Kidney (tissue), 22 donors: ENCODE measurements at places on chromosomes 11 and 22.

DNA sequence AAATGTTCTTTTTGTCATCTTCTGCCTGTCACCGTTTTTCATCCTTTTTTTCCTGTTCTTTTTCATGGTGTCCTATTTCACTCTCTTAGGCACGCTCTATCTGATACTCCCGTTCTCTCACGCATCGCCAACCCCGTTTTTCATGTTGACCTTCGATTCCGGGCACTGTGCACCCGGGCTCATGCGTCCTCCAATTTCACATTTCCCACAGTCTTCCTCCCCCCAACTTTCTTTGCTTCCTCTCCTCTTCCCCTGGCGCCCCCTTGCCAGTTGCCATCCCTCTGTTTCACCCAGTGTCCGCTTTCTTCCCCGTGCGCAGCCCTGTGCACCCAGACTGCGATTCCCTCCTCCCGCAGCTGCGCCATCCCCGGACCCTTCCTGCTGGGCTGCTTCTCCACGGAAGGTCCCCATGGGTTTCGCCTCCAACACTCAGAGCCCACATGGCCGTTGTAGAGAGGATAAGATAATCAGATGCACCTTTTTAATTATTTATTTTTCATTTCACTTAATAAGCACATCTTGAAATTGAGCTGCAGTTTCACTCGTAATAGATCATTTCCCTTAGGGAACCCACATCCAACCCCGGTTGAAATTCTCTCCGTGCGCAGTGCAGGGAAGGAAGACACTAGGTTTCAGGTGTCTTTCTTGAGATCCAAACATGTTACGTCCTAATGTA, 791.1 kb downstream of the NTM start:
- no peak for DNase-seq

DNA sequence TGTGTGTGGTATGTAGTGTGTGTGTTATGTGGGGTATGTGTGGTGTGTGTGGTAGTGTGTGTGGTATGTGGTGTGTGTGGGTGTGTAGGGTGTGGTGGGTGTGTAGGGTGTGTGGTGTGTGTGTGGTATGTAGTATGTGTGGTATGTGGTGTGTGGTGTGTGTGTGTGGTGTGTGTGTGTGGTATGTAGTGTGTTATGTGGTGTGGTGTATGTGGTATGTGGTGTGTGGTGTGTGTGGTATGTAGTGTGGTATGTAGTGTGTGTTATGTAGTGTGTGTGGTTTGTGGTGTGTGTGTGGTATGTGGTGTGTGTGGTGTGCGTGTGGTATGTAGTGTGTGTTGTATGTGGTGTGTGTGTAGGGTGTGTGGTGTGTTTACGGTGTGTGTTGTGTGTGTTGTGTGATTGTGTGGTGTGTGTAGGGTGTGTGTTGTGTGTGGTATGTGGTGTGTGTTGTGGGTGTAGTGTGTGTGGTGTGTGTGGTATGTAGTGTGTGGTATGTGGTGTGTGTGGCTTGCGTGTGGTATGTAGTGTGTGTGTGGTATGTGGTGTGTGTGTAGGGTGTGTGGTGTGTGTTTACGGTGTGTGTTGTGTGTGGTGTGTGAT, 4.2 kb upstream of the PPP6R2 start:
- DNase-seq: no peak

- no peak for DNase-seq
Measured at GRCh38 chr22:49345896-49346295, 481.8 kb downstream of the BRD1 start.

- no peak for DNase-seq
Measured at GRCh38 chr11:132367293-132367692, 996.9 kb downstream of the NTM start.

- no peak for DNase-seq
Measured at GRCh38 chr22:29291215-29291614, 15.2 kb upstream of the GAS2L1 start.

- DNase-seq: no peak
Measured at GRCh38 chr11:115049796-115050195, 371.5 kb downstream of the NXPE2 start.

DNA sequence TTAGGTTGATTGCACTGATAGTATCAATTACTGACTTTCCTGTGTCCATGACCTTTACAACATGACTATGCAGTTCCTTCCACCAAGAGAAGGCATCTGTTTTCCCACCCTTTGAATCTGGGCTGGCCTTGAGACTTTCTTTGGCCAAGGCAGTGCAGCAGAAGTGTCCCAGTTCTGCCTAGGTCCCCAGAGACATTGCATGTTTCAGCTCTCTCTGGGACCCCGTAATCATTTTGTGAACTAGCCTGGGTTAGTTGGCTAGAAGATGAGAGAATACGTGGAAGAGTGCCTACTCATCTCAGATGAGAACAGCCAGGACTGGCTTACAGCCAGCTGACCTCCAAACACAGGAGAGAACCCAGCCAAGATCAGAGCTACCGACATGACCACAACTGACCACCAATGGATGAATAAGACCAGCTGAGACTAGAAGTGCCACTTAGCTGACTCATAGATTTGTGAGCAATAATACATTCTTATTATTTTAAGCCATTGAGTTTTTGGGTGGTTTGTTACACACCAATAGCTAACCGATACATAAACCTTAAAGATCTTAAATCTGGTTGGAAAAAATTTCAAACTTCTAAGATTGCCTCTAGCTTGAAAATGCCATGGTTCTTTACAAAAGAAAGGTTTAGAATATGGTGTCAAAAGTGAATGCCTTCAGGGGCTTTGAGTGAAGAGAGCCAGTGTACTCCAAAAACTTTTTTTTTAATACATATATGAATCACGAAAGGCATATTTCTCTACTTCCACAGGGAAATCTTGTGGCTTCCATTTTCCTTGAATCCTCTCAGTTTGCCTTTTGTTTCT, 145.2 kb downstream of the FBXO7 start:
- no peak for DNase-seq

DNA sequence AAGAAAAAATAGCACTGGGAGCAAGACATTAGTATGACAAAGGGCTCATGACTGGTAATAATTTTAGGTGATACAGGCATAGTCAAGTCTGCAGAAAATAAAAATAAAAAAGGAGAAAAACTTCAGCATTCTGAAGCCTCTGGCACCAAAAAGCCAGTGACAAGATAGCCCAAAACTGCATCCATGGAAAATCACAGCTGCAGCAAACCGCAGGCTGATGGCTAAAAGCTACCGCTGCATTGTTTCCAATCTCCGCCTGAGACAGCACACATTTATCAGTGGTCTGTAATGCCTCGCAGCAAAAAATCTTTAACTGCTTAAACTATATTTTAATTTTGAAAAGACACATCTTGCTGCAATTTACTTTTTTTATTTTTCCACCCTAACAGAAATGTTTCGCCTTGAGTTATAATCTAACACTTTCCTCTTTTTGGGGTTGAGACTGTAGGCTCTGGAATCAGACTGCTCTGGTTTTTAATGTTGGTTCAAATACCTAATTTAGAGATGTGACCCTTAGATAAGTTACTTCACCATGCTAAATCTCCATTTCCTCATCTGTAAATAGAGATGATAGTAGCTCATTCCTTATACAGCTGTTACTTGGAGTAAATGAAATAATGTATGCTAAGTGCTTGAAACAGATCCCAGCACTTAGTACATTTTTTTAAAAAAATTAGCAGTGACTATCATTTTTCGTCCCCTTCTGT, 42.0 kb upstream of the FIBIN start:
- no peak for DNase-seq

- peak; percentile 80 for DNase-seq
Measured at GRCh38 chr22:36510966-36511881, 4.4 kb upstream of the FOXRED2 start.

- no peak for DNase-seq
Measured at GRCh38 chr11:20627026-20627425, 27.6 kb downstream of the SLC6A5 start.

DNA sequence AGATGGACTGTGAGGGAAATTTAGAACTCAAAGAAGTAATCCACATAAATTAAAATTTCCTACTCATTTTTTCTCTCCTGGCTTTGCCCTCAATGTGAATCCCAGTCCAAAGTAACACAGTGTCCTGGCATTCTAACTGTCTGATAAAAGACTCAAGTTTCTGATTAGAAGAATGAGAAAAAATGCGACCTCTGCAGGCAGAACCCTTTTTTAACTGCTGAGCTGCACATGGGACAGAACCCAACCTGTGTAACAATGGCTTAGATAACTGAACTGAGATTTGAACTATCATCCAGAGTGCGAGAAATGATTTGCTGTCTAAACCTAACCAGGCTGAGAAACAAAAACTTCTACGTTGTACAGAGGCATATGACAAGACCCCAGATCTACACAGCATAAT, 385.6 kb upstream of the LRRC4C start:
- no peak for DNase-seq

DNA sequence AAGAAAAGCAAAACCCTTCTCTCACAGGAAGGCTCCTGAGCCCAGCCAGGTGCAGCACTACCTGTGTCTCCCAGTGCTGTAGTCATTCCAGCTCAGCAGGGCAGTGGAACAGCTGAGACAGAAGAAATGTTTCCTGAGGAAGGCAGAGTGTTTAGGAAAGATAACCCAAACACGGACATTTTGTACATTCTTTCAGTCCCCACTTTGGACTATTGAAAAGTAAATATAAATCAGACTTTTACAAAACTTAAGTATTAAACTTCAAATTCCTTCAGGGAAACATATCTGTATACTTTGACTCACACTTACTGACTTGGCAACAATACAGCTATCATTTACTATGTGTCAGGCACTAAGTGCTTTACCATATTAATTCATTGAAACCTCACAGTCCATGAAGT, 40.4 kb downstream of the RRAS2 start:
- no peak for DNase-seq

- no peak for DNase-seq
Measured at GRCh38 chr11:45158891-45159605, 12.6 kb downstream of the PRDM11 start.

GRCh38 chr11:100687630-100688395, 725 bp downstream of the ARHGAP42 start:
- peak; percentile 83 for DNase-seq

- DNase-seq: no peak
Measured at GRCh38 chr11:10407055-10407454, 48.0 kb upstream of the AMPD3 start.

DNA sequence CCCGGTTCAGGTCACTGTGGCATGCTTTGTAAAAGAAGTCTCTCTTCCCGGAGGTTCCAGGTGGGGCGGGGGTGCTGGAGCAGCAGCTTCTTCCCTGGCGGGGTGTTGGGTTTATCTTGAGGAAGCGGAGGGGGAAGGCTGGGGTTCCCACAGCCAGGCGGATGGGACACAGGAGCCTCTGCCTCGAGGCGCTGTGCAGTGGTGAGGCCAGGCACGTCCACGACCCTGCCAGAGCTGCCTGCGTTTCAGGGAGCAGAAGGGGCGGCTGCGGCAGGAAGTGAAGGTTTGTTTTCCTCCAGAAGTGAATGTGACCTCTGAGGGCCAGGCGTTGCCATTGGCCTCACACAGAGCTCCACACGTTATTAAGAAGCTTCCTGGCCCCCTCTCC, 20.1 kb upstream of the ADORA2A start:
- DNase-seq: peak; percentile 58

- no peak for DNase-seq
Measured at GRCh38 chr11:75516140-75516539, 9.6 kb downstream of the GDPD5 start.

GRCh38 chr22:33006220-33006954, 51.8 kb downstream of the SYN3 start:
- DNase-seq: no peak

DNA sequence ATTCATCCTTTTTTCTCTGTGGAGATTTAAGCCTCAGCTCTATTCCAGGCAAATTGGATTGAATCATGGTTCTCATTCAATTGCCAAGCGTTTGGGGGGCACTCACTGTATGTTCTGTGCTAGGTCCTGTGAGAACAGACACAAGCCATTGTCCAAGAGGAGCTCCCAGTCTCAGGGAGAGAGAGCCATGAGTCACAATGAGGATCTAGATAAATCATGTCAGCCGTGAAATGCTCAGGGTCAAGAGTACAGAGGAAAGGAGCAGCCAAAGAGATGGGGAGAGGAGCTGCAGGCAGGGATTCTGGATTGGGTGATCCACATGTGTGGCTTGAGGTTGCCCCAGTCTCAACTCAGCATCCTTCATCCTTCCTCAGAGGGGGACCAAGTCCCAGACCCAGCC, 93.6 kb downstream of the FEZ1 start:
- DNase-seq: no peak

DNA sequence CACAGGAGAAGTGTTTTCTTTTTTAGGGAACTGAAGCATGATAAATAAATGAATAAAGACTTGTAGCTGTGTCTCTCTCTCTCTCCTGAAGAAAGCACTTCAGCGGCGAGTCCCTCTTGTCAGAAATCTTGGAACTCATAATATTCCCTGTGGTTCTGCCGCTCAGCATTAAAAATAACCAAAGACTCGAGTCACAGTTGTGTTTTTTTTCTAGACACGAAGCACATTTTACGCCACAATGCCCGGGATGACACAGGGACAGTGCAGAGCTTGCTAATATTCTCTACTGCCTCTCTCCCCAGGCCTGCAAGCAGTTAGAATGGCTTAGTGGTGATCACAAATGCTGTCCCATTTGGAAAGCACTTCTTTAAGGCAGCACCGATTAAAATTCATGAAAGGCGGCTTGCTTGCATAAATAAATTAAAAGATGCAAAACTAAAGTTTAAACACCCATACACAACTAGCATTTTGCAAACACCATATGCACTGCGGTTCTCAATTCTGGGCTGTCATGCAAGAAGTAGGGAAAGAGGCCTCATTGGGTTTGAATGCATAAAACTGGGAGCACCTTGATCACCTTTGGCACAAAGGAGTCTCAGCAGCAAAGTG, 597.4 kb downstream of the SOX6 start:
- no peak for DNase-seq

DNA sequence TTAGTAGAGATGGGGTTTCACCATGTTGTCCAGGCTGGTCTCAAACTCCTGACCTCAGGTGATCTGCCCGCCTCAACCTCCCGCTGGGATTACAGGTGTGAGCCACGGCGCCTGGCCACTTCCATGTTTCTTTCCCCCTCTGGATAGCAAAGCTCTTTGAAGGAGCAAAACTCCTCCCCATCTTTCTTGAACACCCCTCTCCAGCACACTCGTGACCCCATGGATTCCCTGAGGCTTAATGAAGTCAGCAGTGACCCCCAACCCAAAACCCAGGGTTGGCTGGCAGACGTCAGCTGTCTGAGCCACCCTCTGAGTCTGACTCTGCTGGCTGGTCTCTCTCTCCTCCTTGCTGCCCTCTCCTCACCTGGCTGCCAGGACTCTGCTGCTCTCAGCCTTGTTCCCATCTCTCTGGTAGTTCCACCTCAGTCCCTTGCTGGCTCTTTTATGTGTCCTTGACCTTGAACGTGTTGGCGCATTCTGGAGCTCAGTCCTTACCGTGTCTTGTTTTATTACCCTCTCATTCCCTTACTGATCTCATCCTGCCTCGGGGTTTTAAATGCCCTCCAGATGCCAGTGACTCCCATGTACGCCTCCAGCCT, 44.5 kb downstream of the PARVG start:
- DNase-seq: no peak

DNA sequence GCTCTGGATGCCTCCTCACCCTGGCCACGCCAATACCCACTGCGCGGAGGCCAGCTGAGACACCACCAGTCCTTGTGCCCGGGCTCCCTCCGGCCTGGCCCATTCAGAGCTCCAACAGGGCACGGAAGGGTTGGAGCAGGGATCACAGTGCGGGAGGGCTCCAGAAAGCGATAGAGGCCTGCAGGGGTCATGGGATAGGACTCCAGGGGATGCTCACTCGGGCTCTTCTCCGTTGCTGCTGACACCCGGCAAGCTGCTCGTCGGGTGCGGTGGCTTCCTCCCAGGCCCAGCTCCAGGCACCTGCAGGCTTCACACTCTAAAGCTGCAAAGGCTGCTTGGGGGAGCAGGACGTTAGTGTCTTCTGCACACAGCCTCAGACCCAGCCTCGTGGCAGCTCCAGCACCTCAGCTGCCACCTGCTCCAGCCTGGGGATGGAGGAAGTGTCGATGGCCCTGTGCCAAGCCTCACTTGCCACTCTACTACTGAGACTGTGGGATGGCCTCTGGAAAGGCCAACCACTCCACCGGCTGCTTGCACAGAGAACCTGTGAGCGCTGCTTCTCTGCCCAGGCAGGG, 10.6 kb downstream of the WNT7B start:
- no peak for DNase-seq
